ENCODE measurements at places on chromosomes 12 and 14.

- no peak for DNase-seq
These were observed 72.5 kb upstream of the SLC38A2 start for GRCh38 chr12:46445093-46445492.

GRCh38 chr14:35934499-35934898 is 108.4 kb downstream of the BRMS1L start:
- DNase-seq: no peak

GRCh38 chr14:29587046-29587445 is 340.6 kb downstream of the PRKD1 start:
- DNase-seq: no peak

GRCh38 chr14:76390621-76391020 is 14.7 kb downstream of the ESRRB start:
- no peak for DNase-seq

GRCh38 chr14:57865403-57866198 is at the start of gene SLC35F4:
SLC35F4 (minus strand) TSS chr14:57866092.
- DNase-seq: no peak

GRCh38 chr14:85334316-85334715 is 195.6 kb upstream of the FLRT2 start:
- no peak for DNase-seq

DNA sequence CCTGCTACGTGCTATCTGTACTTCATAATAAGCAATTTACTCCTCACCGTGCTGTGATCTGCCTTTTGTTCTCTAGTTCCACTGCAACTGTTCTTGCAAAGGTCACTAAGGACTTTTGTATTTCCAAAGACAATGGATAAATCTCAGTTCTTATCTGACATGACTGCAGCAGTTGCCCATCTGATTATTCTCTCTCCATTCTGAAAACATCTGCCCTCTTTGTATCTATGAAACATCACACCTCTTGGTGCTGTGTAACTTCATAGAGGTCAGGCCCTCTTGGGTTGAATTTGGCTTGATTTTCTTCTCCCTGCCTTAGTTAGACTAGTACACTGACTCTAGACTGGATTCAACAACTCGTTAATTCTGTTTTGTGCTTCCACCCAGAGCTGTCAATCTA is 319.6 kb downstream of the BTG1 start:
- DNase-seq: no peak

DNA sequence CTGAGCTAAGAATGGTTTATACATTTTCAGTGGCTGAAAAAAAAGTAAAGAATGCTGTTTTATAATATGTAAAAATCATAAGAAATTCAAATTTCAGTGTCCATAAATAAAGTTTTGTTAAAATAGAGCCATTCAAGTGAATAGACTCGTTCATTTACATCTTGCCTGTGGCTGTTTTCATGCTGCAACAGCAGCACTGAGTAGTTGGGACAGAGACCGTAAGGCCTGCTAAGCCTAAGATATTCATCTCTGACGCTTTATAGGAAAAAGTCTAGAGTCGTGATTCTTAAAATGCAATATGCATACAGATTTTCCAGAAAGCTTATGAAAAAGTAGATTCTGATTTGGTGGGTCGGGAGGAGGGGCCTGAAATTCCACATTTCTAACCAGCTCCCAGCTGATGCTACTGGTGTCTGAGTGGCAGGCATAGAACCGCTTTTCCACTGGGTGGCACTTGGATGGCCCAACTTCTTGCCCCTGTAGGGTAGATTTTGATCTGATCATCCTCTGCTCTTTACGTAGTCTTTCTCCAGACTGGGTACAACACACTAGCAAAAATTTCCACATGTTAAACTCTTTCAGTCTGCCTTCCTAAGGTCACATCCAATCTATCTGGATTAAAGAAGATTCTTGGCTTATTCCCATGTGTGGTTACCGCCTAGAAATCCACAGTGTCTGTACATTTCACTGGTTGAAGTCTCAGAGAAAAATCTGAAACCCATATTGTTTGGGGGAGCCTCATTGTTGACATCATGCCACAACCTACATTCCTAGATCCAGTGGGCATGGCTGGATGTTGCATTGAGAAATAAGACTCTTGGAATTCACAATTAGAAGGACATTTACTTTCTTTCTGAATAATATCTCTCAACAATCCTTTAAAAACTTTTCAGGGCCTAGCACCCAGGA is 151.2 kb downstream of the C12orf75 start:
- DNase-seq: no peak

GRCh38 chr12:46402941-46403718 is 30.6 kb upstream of the SLC38A2 start:
- no peak for DNase-seq

DNA sequence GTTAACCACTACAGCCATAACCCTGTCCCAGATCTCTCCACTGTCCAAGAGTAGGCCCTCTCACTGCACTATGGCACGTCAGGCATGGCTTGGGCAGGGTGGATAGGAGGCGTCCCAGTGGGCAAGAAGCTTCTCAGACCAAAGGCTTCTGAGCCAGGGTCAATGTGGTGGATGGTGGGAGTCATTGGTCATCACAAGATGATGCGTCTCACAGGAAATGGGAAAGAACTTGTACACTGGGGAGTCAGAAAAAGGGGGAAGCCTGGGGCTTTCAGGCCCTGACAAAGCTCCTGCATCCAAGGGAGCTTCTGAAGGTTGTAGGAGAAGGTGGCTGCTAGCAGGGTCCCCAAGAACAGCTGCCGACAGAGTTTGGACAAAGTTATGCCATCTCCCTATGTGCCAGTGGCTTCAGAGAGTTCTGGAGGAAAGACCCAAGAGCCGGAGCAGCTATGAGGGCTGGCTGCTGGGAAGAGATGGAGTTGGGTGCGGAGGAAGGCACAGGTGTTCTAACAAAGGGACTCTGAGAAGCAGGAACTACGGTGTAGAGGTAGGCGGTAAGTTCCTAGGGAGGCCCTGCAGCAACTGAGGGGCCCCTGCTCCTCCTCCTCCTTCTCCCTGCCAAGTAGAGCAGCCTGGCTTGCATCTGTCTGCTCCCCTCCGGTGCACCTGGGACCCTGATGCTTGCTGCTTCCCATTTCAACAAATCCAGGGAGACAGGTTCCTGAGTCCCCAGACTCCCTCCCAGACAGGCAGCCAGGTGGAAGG is 81.1 kb downstream of the ARL6IP4 start:
- no peak for DNase-seq

DNA sequence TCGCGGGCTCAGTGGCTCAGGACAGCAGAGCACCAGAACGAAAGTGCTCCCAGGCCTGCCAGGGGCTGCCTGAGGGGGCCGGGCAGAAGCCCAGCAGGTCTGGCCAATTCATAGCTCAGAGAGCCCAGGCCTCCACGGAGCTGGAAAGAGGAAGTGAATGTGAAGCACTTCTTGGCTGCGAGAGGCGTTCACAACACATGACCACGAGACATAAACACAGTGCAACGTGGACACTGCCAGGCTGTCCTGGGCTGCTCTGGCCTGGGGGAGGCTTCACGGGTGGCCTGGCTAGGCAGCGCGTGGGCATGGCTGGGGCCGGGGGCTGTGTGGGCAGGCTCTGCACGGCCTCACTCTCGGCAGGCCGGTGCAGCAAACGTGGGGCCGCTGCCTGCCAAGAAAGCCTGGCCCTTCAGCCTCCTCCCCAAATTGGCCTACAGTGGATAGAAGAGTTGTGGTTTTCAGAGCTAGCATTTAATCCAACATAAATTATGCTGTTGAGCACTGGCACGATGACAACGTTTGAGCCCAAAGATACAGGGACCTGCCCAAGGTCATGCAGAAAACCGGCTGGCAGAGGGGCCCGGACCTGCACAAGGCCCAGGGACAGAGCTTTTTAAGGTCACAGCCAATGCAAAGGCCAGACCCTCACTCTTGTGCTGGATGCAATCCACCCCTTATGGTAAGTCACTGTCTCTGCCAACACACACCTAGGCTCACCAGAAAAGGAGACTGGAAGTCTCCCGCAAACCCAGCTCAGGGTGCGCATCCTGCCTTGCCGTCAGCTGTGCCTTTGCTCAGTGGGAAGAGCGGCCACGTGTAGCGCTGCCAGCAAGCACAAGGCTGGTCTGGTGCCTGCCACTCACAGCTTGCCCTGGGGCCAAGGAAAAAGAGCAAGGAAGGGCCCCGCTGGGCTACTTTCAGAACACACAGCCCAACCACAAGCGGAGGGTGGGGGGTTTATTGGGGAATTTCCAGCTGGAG is 8.6 kb downstream of the SLC25A29 start:
- no peak for DNase-seq

GRCh38 chr12:10811883-10812536 is 2.0 kb upstream of the TAS2R9 start:
- DNase-seq: no peak

GRCh38 chr12:116302166-116303058 is 24.9 kb upstream of the MED13L start:
- no peak for DNase-seq

DNA sequence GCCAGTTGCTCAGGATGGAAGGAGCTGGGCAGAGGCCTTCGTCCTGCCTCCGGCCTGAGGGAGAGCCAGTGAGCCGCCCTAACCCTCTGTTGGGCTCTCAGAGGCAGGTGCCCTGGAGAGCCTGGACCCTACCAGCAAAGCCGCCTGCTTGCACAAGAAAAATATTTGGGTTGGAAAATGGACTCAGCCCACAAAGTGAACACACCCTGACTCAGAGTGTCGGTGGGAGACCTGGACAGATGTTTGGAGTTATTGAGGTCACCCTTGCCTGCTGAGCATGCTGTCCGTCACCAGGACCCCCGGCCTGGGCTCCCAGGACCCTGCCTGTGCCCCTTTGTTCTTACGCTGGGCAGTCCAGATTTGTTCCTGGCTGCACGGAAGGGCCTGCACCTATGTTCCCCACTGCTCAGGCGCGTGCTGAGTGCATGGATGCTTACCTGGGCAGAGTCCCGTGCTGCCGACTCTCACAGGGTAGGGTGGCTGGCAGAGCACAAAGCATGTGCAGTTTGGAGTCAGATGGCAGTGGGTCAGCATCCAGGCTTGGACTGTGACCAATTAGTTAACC is 22.4 kb downstream of the FAM181A start:
- DNase-seq: no peak

DNA sequence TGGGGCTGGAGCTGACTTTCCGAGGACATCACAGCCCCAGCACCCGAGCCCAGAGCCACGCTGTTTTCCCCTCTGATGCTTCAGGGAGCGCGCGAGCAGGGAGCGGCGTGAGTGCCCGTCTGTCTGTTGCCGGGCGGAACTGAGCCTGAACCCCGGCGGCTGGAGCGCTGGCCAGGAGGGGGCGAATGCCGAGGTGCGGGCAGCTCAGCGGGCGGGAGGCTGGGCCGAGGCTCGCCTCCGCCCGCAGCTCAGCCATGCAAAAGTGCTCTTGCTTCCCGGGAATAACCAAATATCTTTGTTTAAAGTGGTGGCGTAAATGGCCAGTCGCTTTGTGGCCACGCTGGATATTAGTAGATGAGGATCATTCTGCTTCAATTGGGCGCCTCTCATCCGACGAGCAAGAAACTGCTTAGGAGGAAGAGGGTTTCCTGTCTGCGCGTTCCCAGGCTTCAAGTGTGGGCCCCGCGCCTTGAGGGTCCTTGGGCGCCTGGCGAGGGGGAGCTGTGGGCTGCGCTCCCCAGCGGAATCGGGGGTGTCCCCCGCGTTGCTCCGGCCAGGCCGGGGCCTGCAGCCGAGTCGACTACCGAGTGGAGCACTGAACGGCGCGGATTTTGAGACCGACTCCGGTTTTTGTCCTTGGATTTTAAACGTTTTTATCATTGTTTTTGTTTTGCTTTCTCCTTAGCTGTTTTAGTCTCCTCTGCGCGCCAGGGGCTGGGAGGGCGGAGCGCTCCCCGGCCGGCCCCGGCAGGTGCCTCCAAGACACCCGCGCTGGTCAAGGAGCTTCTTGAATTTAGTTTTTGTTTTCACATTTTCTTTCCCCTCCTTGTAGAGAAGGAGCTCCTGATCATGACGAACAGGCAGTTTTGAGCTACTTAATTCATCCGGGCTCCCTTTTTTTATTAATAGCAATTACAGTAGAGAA is 831 bp upstream of the NKX2-1 start:
- no peak for DNase-seq

GRCh38 chr14:97773598-97773997 is 976.4 kb downstream of the VRK1 start:
- no peak for DNase-seq

DNA sequence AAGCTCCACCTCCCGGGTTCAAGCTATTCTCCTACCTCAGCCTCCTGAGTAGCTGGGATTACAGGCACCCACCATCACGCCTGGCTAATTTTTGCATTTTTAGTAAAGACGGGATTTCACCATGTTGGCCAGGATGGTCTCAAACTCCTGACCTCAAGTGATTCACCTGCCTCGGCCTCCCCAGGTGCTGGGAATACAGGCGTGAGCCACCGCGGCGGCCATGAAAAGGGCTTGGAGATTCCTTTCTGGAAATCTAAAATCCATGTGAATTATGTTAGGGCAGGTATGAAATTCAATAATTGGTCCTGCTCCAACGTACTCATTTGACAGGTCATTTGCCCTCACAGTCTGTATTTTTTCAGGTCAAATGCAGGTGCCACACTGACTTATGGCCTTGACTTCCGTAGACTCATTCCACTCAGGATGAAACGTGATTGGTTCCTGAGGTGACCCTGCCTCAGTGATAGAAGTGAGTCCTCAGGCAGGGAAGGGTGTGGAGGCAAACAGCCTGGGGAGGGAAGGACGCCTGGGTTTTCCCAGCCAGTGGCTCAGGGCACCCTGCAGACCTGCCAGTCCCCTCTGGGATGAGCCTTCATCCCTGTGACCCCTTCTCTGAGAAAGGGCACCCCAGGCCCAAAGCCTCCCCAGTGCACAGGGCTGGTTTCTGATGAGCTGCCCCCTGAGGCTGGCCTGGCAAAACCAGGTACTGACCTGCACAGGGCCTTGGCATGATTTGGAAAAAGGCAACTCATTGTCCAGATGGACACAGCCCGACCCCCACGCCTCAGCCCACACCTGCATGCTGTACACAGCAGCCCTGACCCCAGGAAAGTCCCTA is 48.7 kb downstream of the PSMA6 start:
- DNase-seq: no peak

- DNase-seq: no peak
These were observed 172.0 kb upstream of the FRMD6 start for GRCh38 chr14:51479584-51480325.

- DNase-seq: no peak
These were observed 46.4 kb downstream of the RESF1 start for GRCh38 chr12:32005496-32006125.
